ENCODE measurements at places on chromosomes 6 and 20. TPM values are rescaled to one million over a fixed set of nuclear protein-coding genes. Genes with fewer than 3 reads are reported as not detected.

DNA sequence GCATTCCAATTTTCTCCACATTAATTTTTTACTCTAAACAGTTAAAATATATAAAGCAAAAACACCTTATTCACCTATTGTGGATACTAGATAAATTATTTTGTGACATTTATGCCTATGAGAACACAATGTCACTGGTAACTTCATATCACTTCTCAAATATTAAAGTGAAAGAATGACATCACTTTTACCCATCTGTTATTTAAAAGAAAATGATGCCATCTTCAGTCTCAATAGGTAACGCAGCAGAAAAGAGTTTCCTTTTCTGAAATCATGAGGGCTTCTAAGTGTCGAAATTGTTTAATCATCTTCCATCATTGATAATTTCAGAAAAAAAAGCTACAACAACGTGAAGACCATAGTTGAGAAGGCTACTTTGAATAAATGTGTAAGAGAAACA, 2.9 kb downstream of the HAO1 start:
- DNase-seq, result no peak

GRCh38 chr6:16737925-16738324, 23.3 kb downstream of the ATXN1 start:
- no peak for DNase-seq

The TRIM10 gene
- polyA plus RNA-seq, result not detected

DNA sequence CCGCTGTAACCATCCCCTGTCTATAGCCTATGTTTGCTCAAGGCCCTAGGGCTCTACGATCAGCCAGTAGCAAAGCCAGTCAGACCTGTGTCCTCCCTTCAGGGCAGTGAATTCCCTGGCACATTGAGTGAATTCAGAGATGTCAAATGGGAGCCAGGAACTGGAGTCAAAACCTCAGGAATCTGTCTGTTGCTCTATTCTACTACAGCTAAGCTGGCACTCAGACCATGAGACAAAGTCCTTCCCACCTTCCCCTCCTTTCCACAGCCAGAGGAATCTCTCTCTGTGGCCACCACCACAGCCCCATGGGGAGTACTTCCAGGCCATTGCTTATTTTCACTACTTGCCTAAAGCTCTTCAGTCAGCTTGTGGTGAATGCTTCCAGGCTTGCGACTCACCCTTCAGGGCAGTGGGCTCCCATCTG, 82.0 kb downstream of the PKIB start:
- DNase-seq, result no peak

The SDC4 gene
- 23.1 TPM for polyA plus RNA-seq

DNA sequence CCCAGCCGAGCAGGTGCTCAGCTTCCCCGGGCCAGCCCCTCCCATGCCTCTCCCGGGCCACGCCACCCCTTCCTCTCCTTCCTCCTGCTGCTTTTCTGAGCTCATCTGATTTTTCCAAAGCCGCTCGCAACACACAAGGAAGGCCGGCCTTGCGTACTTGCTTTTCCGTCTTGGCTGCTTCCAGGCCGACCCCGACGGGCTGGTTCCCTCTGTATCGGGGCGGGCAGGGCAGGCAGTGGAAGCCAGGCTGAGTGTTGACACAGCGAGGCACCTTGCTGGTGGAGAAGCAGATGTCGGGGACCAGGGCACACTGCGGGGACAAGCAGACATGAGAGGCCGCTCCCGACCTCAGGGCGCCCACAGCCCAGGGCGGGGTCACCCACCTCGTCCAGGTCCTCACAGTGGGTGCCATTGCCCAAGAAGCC, 21.1 kb downstream of the THBS2 start:
- no peak for DNase-seq

The CHD6 gene
- 7.2 TPM for polyA plus RNA-seq

The MATN4 gene
- polyA plus RNA-seq, result 0.11 TPM

GRCh38 chr20:45946149-45946970, 11.9 kb downstream of the PCIF1 start:
- DNase-seq, result no peak

DNA sequence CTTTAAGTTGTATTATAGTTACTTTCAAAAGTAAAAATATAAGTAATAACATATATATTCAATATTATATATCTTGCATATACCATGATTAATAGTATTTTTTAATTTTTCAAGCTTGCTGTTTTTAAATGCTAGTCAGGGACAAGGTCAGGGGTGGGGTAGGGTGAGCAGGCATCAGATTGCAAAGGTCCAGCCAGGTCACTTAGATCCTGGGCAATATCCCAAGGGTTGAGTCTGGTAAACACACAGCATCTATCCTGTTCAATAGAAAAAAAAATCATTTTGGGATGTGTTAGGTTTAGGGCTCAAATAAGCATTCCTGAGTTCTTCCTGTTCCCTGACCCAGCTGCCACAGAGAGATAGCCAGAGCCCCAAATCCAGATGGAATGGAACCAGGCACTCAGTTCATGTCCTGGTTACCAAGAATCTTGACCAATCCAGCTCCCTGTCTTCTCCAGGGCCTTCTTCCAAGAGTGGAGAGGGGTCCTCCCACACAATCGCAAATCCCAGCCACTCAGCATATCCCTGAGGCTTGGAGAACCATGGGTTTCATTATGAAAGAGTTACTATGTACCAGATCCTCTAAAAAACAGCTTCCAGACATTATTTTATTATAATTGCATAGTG, 134.9 kb upstream of the TOP1 start:
- no peak for DNase-seq

DNA sequence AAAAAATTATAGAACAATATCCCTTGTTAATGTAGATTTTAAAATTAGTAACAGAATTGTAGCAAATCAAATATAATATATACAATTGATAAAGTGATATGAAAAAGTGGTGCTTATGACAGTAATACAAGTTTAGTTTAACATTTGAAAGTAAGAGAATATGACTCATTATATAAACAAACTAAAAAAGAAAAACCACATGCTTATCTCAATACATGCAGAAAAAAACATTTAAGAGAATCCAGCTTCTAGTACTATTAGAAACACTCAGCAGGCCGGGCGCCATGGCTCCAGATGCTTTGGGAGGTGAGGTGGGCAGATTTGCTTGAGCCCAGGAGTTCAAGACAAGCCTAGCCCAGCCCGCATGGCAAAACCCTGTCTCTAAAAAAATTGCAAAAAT, 60.7 kb upstream of the LAMA2 start:
- no peak for DNase-seq

- no peak for DNase-seq
Measured at GRCh38 chr6:132264021-132264500, 137.2 kb downstream of the MOXD1 start.

The SLC22A23 gene
- 4.2 TPM for polyA plus RNA-seq

- DNase-seq, result no peak
Measured at GRCh38 chr6:4346659-4347333, 211.4 kb upstream of the ECI2 start.

The MYMX gene
- polyA plus RNA-seq, result 0.24 TPM

DNA sequence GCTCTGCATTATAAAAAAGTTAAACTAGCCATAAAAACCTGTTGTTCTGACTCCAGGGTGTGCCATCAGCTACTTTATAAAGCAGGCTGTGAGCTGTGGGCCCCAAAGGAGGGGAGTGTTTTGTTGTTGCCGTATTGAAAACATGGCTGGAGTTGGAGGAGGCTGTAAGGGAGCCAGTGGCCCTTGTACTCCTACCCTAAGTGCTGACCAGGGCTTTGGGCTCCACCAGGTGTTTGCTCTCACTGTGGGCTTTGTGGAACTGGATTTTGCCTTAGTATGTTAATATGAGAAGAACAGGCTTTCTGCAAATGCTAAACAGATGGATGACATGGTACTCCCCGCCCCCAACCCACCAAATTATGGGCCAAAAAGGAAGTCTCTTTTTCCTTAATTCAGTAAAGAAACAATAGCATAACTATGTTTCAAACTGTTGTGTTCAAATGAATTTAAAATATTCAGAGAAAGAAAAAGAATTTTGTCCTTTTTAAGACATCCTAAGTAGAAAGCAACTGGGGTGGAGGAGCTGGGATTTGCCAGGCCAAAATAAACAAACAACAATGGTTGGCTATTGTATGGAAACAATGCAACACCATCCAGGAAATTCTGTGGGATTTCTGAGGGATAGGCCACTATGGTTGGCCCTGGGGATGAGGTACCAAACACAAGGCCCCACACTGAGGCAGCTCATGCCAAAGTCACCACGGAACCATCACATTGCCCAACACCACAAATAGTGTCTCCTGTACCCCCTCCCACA, 63.3 kb downstream of the PLCG1 start:
- DNase-seq, result peak; percentile 87

GRCh38 chr6:108661982-108662381, 101.3 kb downstream of the FOXO3 start:
- DNase-seq, result no peak

- DNase-seq, result no peak
Measured at GRCh38 chr6:389622-390021, 1.9 kb upstream of the IRF4 start.

DNA sequence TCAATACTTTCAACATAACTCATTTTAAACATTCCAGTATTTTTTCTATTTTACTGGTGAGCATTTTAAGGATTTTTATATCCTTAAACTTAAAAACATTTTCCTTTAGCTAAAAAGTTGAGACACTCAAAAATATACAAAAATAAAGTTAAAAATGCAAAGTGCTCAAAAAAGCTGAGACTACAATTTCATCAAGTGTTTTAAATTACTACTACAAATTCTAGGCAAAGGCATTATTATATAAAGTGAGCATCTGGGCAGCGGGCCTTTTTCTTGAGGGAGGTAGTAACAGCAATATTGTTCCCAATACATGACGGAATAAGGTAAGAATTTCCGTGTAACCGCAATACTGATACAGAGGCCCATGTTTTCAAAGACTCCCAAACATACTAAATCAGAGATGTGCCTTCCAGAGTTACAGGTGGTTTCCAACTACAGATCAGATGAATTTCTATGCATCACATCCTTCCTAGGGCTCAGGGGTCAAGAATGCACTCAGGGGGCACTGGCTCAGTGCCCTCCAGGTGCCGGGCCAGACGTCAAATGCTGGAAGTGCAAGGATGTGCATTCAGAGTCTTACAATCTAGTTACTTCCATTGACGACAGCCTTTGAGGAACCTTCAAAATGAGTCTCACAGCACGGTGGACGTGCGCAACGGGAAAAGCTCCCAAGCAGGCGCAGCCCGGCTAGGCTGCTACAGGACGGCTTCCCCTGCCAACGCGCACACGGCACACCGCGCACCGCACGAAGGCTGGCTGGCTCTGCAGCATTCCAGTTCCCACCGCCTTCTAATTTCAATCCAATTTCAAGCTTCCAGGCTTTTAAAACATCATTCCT, 1.7 kb downstream of the PHF10 start:
- DNase-seq, result peak; percentile 88

DNA sequence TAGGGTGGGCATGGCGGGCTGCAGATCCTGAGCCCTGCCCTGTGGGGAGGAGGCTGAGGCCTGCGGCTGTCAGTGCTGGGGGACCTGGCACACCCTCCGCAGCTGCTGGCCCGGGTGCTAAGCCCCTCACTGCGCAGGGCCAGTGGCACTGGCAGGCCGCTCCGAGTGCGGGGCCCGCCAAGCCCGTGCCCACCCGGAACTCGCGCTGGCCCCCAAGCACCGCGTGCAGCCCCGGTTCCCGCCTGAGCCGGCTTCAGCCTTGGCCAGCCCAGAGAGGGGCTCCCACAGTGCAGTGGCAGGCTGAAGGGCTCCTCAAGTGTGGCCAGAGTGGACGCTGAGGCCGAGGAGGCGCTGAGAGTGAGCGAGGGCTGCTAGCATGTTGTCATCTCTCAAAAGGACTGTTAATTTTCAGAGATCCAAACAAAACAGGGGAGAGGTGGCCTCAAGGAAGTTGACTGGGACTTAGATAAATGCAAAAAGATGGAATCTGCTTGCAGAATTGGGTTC, 74.5 kb upstream of the RBM24 start:
- no peak for DNase-seq

DNA sequence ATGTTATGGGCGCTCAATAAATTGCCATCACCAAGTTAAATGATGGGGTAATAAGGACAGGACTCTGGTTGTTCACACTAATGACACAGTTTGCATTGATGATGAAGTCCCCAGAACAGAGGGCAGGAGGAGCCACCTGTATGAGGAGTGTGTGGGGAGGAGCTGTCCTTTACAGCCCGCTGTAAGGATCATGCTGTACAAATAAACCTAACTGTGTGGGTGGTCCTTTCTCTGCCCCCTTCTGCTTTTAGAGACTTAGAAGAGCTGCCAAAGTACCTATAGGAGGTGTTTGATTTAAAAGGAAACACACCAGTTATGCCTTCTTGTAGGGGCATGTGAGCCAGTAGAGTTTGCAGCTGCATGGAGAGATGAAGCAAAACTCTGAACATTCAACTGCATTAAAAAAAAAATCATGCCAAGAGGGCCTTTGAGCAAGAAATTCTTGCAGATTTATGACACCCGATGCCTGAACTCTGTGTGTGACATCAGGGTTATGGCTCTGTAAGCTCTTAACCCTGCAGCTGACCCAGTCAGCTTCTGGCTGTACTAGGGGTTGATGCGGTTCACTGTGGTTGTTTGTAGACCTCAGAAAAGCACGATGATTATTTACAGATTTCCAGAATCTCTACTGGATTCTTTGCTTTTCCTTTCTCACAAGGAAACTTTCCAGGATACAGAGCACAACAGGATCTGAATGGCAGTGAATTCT, 67.4 kb downstream of the UST start:
- DNase-seq, result no peak

The SIRPB1 gene
- 0.18 TPM for polyA plus RNA-seq

DNA sequence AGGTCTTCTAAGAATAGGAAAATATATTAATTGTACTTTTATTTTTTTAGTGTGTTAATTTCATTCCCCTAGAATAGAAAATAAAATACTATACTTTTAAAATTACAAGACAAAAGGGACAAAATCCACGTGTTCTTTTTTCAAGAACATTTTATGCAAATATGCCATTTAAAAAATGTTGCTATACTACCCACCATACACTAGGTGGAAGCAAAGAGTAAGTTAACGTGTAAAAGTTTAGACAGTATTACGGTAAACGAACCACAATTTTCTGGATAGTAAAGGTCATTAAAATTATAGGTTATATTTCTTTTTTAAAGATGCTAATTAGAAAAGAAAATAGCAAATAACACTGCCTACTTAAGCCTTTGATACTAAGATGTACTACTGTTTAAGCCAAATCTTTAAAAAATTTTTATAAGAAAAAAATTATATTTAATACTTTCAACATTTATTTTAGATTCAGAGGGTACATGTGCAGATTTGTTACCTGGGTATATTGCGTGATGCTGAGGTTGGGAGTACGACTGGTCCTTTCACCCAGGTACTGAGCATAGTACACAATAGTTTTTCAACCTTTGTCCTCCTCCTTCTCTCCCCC, 287.6 kb downstream of the PHF3 start:
- peak; percentile 17 for DNase-seq

The SLC32A1 gene
- polyA plus RNA-seq, result 0.04 TPM

- no peak for DNase-seq
Measured at GRCh38 chr6:43669922-43670622, 17.5 kb downstream of the MRPS18A start.

Data from endothelial cell of umbilical vein (primary cell).